CD4-positive, alpha-beta T cell treated with Interleukin-17A for 1 hour (primary cell): ENCODE measurements at places on chromosomes 6 and 20.

DNA sequence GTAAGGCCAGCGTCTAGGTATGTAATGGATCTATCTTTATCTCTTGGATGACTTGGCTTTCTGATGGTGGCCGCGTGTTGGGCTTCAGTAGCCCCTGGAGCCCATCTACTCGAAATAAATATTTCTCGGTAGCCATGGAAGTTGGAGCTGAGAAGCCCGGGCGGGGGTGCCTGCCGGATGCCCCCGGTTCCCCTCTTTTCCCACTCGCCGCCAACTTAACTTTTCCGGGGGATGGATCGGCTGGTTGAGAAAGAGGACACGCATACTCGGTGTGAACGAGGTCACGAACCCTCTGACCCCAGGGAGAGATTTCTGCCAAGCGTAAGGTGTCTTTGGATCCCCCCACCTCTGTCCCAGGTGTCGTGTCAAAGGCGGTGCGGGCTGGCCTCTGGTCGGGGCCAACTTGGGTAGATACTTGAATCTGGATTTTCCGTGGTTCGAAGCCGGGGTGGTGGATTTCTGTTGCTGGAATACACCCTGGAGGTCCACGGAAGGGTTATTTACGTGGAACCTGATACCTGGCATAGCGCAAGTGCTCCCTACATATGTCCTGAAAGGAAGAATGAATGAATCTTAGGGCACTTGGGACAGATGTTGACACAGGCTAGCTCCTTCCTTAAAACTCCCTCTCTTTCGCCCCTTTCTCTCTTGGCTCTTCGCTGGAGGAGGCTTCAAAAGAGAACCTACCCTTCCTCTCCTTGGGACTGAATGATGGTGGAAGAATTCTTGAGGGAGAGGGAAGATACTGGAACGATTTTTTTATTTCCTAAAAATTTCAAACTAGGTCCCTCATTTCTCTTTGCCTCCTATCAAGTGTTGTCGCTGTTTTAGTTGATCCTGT lies 996 bp downstream of the DOK5 start:
- DNase-seq: no peak

DNA sequence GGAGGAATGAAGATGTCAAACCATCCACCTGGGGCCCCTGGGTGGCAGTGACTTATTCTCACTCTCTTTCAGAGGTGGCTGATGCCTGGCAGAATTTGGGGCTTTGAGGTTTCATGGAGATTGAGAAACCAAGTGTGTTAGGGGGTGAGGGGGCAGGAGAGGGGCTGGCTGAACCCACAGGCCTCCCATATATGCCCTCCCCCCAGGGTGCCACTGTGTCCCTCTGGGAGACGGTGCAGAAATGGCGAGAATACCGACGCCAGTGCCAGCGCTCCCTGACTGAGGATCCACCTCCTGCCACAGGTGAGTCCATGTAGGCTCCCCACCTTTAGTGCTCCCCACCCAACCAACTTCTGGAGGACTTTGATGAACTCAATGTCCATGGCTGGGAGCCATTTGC lies 7.6 kb downstream of the GLP1R start:
- no peak for DNase-seq

DNA sequence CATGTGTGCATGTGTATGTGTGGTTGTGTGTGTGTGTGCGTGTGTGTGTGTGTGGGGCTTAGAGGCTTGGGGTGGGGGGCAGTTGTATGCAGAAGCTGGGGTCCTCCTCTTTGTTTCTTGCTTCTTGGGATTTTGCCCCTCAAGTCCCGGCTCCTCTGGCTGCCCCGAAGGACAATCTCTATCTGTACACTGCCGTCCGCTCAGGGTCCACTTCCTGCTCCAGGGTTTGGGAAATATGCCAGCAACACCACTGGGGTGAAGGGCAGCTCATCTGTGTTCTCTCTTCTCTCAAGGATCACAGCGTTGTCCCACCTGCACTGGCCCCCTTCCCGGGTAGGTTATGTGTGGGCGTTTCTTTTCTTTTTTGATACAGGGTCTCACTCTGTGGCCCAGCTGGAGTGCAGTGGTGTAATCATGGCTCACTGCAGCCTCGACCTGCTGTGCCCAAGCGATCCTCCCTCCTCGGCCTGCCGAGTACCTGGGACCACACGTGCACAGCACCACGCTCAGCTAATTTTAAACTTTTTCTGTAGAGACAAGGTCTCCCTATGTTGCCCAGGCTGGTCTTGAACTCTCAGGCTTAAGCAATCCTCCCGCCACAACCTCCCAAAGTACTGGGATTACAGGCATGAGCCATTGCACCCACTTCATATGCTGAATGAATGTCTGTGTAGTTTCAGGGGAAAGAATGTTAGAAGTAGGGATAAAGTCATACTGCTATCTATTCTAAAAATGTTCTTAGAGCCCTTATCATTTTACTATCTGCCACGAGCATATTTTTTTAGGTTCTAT lies 25.7 kb downstream of the SLC2A4RG start:
- DNase-seq: no peak

DNA sequence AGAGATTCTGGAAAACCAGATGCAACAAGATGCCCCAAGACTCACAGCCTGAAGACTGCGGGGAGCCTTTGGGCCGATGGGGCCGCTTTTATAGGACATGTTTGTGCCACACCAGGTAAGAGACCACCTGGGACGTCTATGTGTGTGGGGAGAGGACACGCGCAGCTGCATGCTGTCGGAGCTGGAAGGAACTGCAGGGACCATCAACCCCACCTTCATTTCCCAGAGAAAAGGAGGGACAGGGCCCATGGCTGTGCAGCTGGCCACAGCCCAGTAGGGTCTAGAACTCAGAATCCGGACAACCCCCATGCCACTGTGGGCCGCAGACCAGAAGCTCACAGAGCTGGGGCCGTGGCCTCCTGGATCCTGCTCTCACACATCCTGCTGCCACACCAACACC lies 100.3 kb upstream of the MPC1 start:
- DNase-seq: no peak

- DNase-seq: no peak
Observed at GRCh38 chr6:149130090-149130489, 187.4 kb upstream of the TAB2 start.

DNA sequence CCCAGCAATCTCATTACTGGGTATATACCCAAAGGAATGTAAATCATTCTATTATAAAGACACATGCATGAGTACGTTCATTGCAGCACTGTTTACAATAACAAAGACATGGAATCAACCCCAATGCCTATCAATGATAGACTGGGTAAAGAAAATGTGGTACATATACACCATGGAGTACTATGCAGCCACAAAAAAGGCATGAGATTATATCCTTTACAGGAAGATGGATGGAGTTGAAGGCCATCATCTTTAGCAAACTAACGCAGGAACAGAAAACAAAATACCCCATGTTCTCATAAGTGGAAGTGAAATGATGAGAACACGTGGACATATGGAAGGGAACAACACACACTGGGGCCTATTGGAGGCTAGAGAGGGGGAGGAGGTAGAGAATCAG lies 115.7 kb downstream of the NUS1 start:
- DNase-seq: no peak

DNA sequence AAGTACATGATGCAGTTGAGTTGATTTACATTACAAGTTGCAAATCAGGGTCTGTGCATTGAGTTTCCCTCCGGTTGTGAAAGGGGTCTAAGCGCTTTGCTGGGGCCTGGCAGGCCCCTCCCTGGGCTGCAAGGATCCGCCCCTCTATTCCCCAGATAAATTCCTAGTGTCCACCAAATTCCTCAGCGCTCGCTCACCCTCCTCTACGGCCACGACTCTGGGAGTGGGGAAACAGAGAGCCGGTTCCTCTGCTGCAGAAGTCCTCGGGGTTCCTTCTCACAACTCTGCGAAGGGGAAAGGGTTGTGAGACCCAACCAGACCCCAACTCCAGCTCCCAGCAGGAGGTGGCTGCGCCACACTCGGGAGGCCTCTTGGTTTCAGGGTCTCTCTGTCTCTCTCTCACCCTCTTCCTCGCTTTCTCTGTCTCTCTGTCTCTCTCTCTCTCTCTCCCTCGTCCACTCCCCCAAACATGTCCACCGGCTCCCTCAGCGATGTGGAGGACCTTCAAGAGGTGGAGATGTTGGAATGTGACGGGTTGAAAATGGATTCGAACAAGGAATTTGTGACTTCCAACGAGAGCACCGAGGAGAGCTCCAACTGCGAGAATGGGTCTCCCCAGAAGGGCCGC lies at the start of gene TCF21:
TSS of gene TCF21 (plus strand) at position 185 of the 628 bp plus-strand sequence. CDS start at position 470, 285 bp downstream.
- DNase-seq: no peak

DNA sequence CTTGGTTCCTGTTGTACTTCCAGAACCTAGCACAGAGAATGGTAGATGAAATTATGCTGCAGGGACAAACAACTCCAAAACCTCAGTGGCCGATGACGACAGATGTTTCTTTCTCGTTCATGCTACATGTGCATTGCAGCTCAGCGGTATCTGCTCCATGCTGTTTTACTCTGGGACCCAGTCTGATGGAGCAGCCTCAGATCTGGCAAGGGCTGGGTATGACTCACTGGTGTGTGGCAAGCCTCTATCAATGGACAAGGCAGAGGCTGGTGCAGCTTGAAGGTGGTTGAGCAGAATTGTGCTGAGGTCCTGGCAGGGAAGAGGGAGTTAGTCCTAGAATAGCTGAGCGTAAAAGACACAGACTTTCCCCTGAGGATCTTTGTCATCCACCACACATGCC lies 10.3 kb upstream of the BLCAP start:
- no peak for DNase-seq
